Calu3 (cell line): ENCODE measurements at places on chromosomes 16 and 17. TPM values are rescaled to one million over a fixed set of nuclear protein-coding genes. Genes with fewer than 3 reads are reported as not detected.
A peak's percentile ranks its signal among the peaks of the same experiment; 100 is the strongest.

GRCh38 chr17:4948931-4949320 lies 596 bp upstream of the PFN1 start:
- no peaks in the 10 kb centered on the region for H3K27me3 ChIP-seq
- peaks cover 28% of the 10 kb centered on the region for H3K4me1 ChIP-seq
- H3K36me3 ChIP-seq, result peaks cover 55% of the 10 kb centered on the region
- DNase-seq, result peak; percentile 85
- peak overlapping the region; percentile 89 for H3K4me3 ChIP-seq

- DNase-seq, result no peak
- H3K36me3 ChIP-seq, result peaks cover 50% of the 10 kb centered on the region
- peaks cover 23% of the 10 kb centered on the region for H3K4me1 ChIP-seq
- no peaks in the 10 kb centered on the region for H3K27me3 ChIP-seq
Measured at GRCh38 chr16:67030221-67030962, 1.4 kb downstream of the CBFB start.

- H3K4me1 ChIP-seq, result no peaks in the 10 kb centered on the region
- no peak for DNase-seq
- no peaks in the 10 kb centered on the region for H3K36me3 ChIP-seq
- H3K27me3 ChIP-seq, result no peaks in the 10 kb centered on the region
Measured at GRCh38 chr17:61230972-61231820, 168.4 kb upstream of the TBX2 start.

- peaks cover 99% of the 10 kb centered on the region for H3K27me3 ChIP-seq
- peaks cover 10% of the 10 kb centered on the region for H3K4me1 ChIP-seq
- no peak for DNase-seq
- H3K4me3 ChIP-seq, result peak overlapping the region; percentile 62
Measured at GRCh38 chr17:49576917-49577649, 1.4 kb downstream of the NXPH3 start.

DNA sequence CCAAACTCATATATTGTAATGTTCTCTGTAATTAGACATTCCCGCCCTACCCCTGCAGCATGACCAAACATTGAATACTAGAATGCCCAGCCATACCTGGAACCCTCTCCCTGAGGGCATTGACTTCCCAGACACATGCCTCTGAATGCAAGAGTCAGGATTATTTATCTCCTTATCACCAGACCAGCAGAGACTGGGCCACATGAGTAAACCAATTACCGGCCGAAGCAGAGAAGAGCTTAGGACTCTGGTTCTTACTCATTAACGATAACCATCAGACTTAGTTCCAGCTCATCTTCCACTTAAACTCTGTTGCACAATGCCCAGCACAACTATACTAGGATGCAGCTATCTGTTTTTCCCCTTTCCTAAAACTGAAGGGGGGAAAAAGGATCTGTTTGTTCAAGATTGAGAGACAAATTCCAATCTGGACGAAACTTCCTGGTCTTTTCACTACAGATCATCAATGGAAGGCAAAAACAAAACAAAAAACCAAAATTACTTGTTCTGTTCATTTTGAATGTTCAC lies 88.2 kb upstream of the CORO6 start:
- no peak for DNase-seq
- H3K4me3 ChIP-seq, result no peak overlapping the region
- H3K4me1 ChIP-seq, result peaks cover 17% of the 10 kb centered on the region
- H3K36me3 ChIP-seq, result no peaks in the 10 kb centered on the region
- H3K27me3 ChIP-seq, result no peaks in the 10 kb centered on the region
- H3K27ac ChIP-seq, result no peak overlapping the region

DNA sequence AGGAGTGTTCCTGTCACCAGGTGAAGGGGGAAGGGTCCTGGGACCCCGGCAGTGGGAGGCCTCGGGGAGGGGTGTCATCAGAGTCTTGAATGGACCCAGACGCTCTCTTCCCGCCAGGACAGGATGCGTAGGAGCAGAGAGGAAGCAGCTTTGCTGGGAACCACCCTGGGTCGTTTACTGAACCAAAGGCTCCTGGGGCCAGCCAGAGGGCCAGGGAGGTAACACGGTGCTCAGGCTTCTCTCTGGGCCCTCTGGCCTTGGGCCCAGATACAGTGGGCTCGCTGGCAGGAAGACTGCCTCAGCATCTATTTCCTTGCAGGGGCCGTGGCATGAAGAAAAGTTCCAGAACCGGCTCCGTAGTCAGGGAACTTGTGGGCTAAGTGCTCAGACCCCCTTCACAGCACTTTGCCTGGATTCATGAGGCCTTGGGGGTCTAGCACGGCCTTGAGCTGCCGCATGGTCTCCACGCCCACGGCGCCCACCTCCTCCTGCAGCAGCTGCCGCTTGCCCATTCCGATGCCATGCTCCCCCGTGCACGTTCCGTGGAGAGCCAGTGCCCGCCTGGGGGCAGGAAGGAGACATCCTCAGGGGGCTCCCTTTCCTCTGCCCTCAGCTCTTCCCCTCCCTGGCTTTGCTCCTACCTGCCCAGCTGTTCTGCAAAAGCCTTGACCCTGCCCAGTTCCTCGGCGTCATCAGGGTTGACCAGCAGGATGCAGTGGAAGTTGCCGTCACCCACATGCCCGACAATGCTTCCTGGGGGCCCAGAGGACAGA lies 4.4 kb downstream of the LDHD start:
- H3K4me1 ChIP-seq, result peaks cover 43% of the 10 kb centered on the region
- no peak overlapping the region for H3K27ac ChIP-seq
- H3K36me3 ChIP-seq, result peaks cover 19% of the 10 kb centered on the region
- H3K27me3 ChIP-seq, result no peaks in the 10 kb centered on the region

DNA sequence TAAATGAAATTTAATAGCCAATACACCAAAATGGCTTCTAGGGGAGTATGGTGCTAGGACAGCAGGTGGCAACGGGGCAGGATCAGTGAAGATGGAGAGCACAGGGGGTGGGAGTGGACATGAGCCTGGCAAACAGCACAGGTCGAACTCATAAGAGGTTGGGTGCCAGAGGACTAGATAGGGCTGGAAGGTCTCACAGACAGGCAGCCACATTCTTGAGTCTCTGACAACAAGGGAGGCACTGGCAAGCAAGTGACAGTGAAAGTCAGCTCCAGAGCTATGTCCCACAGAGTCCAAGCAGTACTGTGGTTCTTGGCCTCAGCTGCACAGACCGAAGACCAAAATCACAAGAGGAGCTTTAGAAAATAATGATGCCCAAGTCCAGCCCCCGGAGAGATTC lies 61.2 kb downstream of the USP31 start:
- no peak for DNase-seq
- no peaks in the 10 kb centered on the region for H3K4me1 ChIP-seq
- H3K27me3 ChIP-seq, result no peaks in the 10 kb centered on the region
- H3K4me3 ChIP-seq, result no peak overlapping the region
- peaks cover 7% of the 10 kb centered on the region for H3K36me3 ChIP-seq

- H3K27ac ChIP-seq, result no peak overlapping the region
- DNase-seq, result no peak
- no peaks in the 10 kb centered on the region for H3K36me3 ChIP-seq
- no peaks in the 10 kb centered on the region for H3K27me3 ChIP-seq
Measured at GRCh38 chr16:12350945-12351344, 374.4 kb downstream of the SNX29 start.

Gene KRTAP3-1
- total RNA-seq, result not detected in 2 replicates

Gene GPR139
- total RNA-seq, result not detected in 2 replicates

Gene ACSM2B
- total RNA-seq, result not detected in 2 replicates

Gene ATP5PD
- total RNA-seq, result 288 and 289 TPM in 2 replicates

Gene TTYH2
- 0.28 and 0.81 TPM in 2 replicates for total RNA-seq

Gene HASPIN
- total RNA-seq, result 11.8 and 13.4 TPM in 2 replicates

Gene NTN1
- total RNA-seq, result 0.69 and 0.94 TPM in 2 replicates
